ENCODE measurements at places on chromosomes 13 and 19. TPM values are rescaled to one million over a fixed set of nuclear protein-coding genes. Genes with fewer than 3 reads are reported as not detected.

GRCh38 chr13:97288486-97288900 is 66.4 kb downstream of the MBNL2 start:
- no peak for DNase-seq

GRCh38 chr13:114260814-114261213 is 20.6 kb upstream of the UPF3A start:
- DNase-seq = no peak

DNA sequence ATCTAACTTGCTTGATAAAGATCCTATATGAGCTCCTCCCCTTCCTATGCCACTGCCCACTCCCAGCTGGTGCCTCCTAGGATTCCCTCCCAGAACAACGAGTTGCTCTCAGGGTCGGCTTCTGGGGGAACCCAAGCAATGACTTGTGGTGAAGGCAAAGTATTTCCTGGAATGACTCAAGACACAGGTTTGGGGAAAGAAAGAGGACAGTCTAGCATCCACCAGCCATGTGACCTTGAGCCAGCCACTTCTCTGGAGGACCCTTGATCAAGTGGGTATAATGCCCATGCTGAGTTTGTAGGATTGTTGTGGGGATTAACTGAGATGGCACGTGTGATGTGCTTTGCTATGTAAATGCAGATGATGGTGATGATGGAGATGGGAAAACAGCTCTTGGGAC is 33.0 kb downstream of the MBD3L2B start:
- DNase-seq = no peak

The POSTN gene
- 12.7 TPM for total RNA-seq

- no peak for DNase-seq
Measured at GRCh38 chr13:27483421-27483820, 33.1 kb upstream of the MTIF3 start.

DNA sequence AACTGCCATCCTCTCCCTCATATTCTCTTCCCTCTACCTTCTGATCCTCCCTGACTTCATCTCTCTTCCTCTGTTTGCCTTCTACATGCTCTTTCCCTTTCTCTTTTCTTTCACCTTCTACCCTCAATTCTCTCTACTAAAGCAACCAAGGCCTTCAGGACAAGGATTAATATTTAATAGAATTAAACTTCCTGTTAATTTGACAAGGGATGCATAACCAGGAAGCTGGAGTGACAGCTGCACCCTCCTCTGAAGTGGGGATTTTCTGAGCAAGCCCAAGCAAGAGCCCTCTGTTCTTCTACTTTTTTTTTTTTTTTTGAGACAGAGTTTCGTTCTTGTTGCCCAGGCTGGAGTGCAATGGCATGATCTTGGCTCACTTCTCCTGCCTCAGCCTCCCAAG is 63.4 kb upstream of the MED4 start:
- no peak for DNase-seq

The NOSIP gene
- total RNA-seq = 62.8 TPM

DNA sequence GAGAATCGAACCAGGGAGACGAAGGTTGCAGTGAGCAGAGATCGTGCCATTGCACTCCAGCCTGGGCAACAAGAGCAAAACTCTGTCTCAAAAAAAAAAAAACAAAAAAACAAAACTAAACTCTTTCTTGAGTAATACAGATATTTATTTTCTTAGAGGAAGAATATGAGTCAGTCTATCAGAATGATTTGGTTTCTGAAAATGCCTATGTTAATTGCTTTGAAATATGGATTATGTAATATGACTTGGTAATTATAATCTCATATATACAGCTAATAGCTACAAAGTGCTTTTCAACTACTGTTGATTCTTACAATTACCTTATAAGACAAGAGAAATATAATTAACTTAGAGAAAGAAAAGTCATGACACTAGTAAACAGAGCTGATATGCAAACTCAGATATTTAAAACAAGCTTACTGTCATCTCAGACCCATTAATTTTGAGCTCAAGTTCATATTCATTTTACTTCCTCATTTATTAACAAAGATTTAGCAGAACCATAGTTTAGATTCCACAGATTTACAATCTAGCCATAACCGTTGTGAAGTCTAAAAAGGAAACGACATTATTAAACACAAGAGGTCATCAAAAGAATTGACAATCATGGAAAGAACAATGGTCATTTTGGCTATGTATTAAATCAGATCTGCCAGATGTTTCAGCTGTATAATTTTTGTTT is 88.0 kb downstream of the TBC1D4 start:
- no peak for DNase-seq

DNA sequence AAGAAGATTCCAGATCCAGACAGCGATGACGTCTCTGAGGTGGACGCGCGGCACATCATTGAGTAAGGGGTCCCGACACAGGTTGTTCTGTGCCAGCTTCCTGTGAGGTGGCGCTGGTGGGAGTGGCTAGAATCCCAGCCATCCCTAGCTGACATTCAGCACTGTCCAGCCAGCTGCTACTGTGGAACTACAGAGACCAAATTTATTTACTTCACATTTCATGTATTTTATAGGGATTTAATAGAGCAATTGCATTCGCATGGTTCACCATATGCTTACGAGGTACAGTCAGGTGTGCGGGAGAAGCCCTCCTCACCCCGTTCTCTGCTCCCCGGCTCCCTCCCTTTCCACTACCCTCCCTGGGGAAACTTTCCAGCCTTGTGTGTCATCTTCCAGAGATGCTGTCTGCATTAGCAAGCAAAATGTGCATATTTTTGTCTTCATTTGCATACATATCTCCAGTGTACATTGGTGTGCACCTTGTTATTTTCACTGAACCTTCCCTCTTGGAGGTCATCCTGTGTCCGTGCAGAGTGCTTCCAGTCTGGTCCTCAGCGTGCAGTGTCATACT is 47.2 kb downstream of the SMARCA4 start:
- no peak for DNase-seq

The DHX34 gene
- total RNA-seq = 8.5 TPM

The KMT2B gene
- 34.8 TPM for total RNA-seq

The ZNF20 gene
- 6.2 TPM for total RNA-seq

GRCh38 chr13:62137629-62138405 is 722.2 kb upstream of the PCDH20 start:
- DNase-seq = no peak

GRCh38 chr19:45135176-45135885 is 25.5 kb downstream of the NKPD1 start:
- no peak for DNase-seq

The GFY gene
- not detected for total RNA-seq

DNA sequence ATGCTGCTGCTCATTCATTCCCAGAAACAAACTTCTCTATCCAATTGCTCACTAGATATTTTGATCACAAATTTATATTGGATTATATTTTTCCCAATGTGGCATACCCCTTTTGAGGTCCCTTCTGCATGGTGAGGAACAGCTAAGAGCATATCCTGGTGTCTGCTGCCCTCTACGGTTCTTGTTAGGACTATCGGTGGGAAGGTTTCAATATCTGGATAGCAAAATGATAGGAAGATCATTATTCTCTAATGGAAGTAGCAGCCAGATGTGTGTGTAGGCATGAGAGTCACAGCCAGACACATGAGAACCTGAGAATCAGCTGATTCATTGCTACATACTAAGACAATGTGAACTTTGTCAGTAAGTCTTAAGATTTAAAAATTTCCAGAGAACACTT is 1422.4 kb upstream of the MIR17HG start:
- no peak for DNase-seq

DNA sequence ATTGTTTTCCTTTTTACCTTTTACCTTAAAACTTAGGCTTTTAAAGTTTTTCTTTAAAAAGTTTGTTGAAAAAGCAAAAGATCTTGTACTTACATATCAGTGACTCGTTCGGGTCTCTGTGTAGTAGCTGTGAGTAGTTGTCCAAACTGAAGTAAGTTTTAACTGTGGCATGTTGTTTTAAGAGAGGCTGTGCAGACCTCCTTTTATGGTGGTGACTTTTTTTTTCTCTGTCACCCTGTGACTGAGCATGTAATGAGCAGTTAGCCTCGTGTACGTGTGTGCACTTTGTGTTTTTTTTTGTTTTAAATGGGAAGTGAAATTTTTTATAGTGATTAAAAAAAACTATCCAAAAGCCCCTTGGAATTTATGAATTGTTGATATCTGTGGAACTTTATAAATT is at the start of gene GPR183:
TSS of gene GPR183 (minus strand) at position 153 of the 400 bp plus-strand sequence. CDS start 11,254 bp downstream, outside the sequence.
- DNase-seq = no peak

- no peak for DNase-seq
Measured at GRCh38 chr13:113926951-113927660, 46.8 kb downstream of the C13orf46 start.

The MISP gene
- 461 TPM for total RNA-seq

DNA sequence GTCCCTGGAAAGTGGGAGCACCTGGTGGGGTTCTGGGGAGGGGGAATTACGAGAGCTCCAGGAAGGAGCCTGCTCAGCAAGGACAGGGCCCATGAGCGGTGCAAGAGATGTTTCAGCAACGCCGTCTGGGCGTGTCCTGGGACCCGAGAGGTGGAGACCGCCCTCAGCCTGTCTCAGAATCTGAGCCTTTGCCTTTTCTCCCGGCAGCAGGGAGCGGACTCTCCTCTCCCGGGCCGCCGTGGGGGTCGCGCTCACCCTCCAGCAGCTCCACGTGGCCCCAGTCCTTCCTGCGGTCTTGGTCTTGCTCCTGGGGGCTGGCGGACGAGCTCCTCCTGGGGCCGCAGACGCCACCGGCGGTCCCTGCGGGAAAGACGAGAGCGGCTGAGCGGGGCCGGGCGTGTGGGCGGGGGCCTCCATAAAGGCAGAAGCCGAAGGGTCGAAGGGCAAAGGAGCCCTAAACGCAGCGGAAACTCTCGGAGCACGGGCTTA is 714 bp downstream of the POLRMT start:
- peak; percentile 61 for DNase-seq

- DNase-seq = no peak
Measured at GRCh38 chr13:81184556-81185265, 843.8 kb upstream of the SPRY2 start.
